ENCODE measurements at places on chromosomes 7 and 10.

- no peak for DNase-seq
Measured at GRCh38 chr10:78549140-78549935, 515.7 kb downstream of the RPS24 start.

- DNase-seq, result no peak
Measured at GRCh38 chr7:108089381-108089780, 40.8 kb downstream of the LAMB4 start.

GRCh38 chr10:61943674-61944378, 42.3 kb downstream of the ARID5B start:
- peak; percentile 37 for DNase-seq

DNA sequence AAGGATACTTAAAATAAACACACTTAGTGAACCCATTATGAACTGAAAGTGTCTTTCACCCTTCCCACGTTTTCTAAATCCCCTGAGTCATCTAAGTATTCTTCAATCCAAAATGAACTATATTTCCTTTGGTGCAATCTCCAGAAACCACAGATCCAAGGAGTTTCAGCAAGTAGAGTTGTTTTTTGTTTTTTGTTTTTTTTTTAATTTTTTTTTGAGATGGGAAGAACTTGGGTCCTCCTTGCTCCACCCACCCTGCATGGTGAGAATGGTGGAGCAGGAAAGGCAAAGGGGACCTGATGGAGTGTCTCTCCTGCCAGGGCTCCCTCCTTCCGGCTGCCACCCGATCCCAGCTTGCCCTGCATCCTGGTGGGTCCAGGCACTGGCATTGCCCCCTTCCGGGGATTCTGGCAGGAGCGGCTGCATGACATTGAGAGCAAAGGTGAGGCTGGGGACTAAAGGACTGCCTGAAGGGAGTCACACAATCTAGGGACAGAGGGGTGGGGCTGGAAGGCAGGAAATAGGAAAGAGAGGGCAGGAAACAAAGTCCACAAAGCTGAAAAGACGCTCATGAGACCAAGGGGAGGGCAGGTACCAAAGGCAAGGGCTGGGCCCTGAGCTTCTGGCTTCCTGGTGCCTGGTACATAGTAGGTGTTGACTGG, 12.1 kb downstream of the ATG9B start:
- DNase-seq, result peak; percentile 91

GRCh38 chr7:18200855-18201254, 173.2 kb upstream of the PRPS1L1 start:
- no peak for DNase-seq

GRCh38 chr7:44066494-44067063, 1.2 kb upstream of the PGAM2 start:
- DNase-seq, result no peak

DNA sequence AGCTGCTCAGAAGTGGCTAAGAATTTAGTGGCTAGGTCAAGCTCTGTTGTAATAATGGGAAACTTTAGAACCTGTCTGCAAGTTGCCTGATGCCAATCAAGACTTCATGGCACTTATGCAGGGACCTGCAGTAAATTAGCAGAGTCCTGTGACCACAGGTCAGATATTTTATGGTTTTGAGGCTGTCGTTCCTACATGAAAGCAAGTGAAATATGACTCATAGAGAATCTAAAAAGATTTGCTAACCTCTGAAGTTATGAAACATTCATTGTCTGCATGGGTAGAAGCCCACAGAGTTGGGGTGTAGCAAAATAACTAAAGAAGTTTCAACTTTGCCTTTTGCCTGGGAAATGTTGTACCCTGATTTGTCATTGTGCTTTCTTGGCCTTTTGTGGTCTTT, 32.3 kb downstream of the SLC39A12 start:
- no peak for DNase-seq

- DNase-seq, result no peak
Measured at GRCh38 chr10:75932921-75933320, 501.5 kb downstream of the LRMDA start.

DNA sequence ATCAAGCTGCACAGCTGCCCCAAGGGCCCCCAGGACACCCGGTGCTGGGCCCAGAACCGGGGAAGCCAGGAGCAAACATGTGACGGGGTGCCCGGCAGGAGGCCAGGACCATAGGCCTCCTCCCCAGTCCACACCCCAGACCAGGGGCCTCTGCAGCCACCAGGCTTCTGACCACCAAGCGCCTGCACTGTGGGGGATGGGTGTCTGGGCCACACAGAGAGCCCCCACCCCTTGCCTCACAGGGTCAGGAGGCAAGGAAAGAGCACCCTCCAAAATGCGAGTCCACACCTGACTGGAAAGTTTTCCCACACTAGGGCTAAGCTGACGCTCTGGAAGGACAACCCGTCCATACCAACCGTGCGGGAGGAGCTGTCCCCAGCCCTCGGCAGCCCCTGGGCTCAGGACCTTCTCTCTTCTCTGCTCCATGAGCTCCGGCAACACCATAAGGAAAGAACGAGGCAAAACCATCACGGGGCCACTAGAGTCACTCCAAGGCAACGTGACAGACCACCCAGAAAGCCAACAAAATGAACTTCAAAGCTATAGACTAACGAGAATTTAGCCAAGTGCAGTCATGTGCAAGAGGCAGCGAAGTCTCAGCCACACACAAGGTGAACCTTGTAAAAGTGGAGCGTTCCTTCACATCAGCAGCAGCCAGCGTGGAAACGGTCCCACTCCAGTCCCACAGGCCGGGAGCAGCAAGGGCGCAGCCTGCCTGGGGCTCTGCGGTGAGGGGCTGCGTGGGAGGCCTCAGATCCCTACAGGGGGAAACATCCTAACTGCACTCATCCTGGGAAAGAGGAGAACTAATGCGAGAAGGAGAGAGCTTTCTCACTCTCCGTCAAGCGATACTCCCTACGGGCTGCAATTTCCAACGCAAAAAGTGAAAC, 5.1 kb downstream of the STK32C start:
- no peak for DNase-seq

GRCh38 chr10:115093776-115094408, 727 bp downstream of the ATRNL1 start:
- peak; percentile 51 for DNase-seq

DNA sequence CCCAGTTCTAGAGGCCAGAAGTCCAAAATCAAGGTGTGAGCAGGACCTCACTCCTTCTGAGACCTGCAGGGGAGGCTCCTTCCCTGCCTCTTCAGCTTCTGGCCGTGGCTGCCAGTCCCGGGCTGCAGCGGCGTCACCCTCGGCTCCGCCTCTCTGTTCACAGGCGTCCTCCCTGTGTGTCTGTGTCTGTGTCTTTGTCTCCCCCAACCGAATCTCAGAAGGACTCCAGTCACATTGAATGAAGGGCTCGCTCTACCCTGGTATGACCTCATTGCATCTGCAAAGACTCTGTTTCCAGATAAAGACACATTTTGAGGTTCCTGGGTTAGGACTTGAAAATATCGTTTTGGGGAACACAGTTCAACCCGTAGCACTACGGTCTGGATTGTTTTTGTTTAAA, 33.1 kb upstream of the GALNT11 start:
- peak; percentile 22 for DNase-seq

- DNase-seq, result no peak
Measured at GRCh38 chr7:121153995-121154394, 165.5 kb downstream of the CPED1 start.

DNA sequence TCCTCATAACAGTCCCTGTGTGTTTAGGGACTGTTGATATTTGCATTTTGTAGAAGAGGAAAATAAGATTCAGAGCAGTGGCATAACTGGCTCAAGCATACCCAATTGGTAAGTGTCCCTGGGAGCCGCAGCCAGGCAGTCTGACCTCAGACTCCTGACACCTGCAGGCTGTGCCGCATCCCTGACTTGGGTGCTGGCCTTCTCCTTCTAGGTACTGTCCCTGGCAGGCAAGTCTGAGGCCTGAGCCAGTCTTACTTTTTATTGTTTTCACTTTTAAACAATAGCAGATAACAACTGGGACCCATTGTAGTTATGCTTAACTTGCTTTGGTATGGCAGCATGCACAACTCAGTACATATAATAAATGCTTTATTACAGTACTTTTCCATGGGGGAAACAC, 717.0 kb downstream of the KCNMA1 start:
- no peak for DNase-seq

DNA sequence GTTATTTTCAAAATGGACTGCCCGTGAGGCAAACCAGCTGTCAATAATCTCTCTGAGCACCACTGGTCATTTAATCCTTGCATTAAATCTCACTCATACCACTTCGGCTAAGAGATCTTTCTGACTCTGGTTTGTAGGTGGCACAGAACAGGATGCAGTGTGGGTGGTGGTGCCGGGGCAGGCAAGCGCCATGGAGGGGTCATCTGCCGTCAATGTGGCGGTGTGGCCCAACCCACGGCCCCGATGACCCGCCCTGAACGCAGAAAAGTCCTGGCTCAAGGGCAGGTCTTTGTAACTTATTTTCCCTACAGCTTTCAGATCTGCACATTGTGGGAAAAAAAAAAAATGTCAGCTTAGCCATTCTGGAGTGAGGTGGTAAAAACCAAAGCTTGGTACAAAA, 73.2 kb upstream of the MGMT start:
- DNase-seq, result no peak

DNA sequence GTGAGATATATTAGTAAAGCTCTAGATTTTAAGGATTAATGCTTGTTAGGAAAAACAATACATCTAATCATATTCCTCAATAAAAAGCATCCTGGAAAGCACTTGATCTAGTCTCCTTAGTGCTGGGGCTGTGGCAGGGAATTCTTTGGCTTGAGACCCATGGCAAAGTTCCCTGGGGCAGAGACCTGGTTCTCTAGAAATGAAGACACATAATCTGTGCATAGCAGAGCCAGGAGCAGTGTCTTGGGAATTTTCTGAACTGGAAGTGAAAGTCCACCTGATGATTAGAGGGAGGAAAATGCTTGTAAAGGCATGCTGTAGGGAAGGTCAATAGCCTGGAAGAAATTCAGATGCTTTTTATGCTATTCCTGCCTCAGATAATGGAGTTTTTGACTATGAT, 247.4 kb downstream of the CDK14 start:
- DNase-seq, result no peak

DNA sequence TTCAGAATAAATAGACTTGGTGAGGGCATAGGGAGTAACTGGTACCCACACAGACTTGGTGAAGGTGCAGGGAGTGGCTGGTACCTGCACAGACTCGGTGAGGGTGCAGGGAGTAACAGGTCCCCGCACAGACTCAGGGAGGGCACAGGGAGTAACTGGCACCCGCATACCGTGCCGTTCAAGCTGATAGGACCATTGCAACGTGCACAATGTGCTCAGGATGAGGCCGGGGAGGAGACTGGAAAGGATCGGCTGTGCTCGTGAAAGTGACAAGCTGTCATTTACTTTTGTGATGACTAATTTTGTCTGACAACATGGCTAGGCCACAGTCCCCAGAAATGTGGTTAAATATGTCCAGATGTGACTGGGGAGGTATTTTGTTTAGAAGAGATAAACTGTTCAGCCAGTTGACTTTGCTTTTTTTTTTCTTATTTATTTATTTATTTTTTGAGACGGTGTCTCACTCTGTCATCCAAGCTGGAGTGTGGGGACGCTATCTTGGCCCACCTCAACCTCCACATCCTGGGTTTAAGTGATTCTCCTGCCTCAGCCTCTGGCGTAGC, 76.2 kb upstream of the NMT2 start:
- no peak for DNase-seq

- DNase-seq, result no peak
Measured at GRCh38 chr10:127278001-127278400, 81.6 kb upstream of the INSYN2A start.

DNA sequence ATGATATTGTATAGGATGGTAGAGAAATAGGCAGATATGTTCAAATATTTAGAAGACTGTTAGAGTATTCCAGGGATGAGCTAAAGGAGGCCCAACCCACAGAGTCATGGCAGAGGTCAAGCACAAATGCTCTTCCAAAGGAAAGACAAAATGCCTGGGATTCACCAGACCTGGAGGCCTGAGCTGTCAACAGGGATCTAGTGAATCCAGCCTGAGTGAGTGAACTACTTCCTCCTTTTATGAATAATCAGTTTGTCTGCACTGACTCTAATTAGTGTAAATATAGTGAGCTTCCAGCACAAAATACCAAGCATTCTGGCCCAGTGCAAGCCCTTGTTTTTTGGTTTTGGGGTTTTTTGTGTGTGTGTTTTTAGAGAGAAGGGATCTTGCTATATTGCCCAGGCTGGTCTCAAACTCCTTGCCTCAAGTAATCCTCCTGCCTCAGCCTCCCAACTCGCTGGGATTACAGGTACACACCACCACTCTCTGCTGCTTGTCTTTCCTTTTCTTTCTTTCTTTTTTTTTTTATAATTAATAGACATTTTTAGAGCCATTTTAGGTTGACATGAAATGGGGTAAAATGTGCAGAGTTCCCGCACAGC, 244.4 kb downstream of the SKIDA1 start:
- DNase-seq, result no peak

GRCh38 chr7:105791926-105792325, 84.5 kb downstream of the ATXN7L1 start:
- DNase-seq, result no peak

DNA sequence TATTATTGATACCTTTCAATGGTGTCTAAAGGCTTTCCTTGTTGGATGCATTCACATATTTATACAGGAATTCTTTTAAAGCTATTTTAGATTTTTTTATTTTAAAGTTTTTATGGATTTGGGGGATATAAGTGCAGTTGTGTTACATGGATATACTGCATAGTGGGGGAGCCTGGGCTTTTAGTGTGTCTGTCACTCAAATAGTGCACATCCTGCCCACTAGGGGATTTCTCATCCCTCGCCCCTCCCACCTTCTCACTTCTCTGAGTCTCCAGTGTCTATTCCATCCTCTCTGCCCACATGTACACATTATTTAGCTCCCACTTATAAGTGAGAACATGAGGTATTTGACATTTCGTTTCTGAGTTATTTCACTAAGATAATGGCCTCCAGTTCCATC, 154.0 kb upstream of the MKI67 start:
- DNase-seq, result no peak

DNA sequence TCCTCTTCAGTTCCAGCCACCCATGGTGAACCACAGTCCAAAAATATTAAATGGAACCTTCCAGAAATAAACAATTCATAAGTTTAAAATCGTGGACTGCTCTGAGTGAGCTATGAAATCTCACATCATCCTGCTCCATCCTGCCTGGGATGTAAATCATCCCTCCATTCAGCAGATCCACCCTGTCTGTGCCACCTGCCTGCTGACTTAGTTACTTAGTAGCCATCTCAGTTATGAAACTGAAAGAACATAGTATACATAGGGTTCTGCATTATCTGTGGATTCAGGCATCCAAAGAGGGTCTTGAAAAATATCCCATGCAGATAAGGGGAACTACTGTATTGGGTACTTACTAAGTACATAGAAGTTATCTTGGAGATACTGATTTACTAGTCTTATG, 89.0 kb downstream of the ST8SIA6 start:
- no peak for DNase-seq

GRCh38 chr10:28962768-28963167, 285.4 kb downstream of the BAMBI start:
- DNase-seq, result no peak

- DNase-seq, result no peak
Measured at GRCh38 chr10:84335516-84335915, 7.1 kb downstream of the CCSER2 start.

- no peak for DNase-seq
Measured at GRCh38 chr10:101766306-101766705, 9.6 kb downstream of the FGF8 start.

- no peak for DNase-seq
Measured at GRCh38 chr10:43205681-43206390, 61.0 kb downstream of the RASGEF1A start.

Measured in small intestine (tissue), 16 donors.